ENCODE measurements at places on chromosomes 13 and 19. TPM values are rescaled to one million over a fixed set of nuclear protein-coding genes. Genes with fewer than 3 reads are reported as not detected.

PRODH2 gene
- not detected for total RNA-seq

CEBPA gene
- 0.82 TPM for total RNA-seq

EDNRB gene
- total RNA-seq = not detected

ETV2 gene
- 2.5 TPM for total RNA-seq

RUBCNL gene
- total RNA-seq = 8.9 TPM

KASH5 gene
- total RNA-seq = 3.0 TPM

INSR gene
- 8.7 TPM for total RNA-seq

TJP3 gene
- total RNA-seq = 1.7 TPM

ELSPBP1 gene
- total RNA-seq = not detected

FGF21 gene
- not detected for total RNA-seq

ZNF667 gene
- total RNA-seq = 1.5 TPM

ZNF835 gene
- total RNA-seq = 1.3 TPM

APC2 gene
- 0.14 TPM for total RNA-seq

S1PR4 gene
- total RNA-seq = 43.4 TPM

CRTC1 gene
- total RNA-seq = 7.1 TPM

ZNF45 gene
- total RNA-seq = 13.9 TPM

TBC1D17 gene
- total RNA-seq = 53.9 TPM

C1QTNF9 gene
- total RNA-seq = not detected

IGFL4 gene
- not detected for total RNA-seq

SHISA2 gene
- total RNA-seq = 0.19 TPM

KDELR1 gene
- total RNA-seq = 101 TPM

BIVM gene
- total RNA-seq = 22.8 TPM

ERICH4 gene
- not detected for total RNA-seq

UBL5 gene
- 171 TPM for total RNA-seq

DEDD2 gene
- total RNA-seq = 28.8 TPM

CEACAM19 gene
- total RNA-seq = 3.0 TPM

ZNF560 gene
- total RNA-seq = 0.96 TPM

HIF3A gene
- not detected for total RNA-seq

ELOF1 gene
- 50.8 TPM for total RNA-seq

URAD gene
- not detected for total RNA-seq

OR2Z1 gene
- not detected for total RNA-seq

TMEM205 gene
- 60.4 TPM for total RNA-seq

ZNF567 gene
- 7.8 TPM for total RNA-seq

NKPD1 gene
- total RNA-seq = 0.70 TPM

CCDC194 gene
- 2.8 TPM for total RNA-seq

PPP1R37 gene
- 17.3 TPM for total RNA-seq

CACNG6 gene
- total RNA-seq = not detected

IQCN gene
- total RNA-seq = 2.8 TPM

NCAN gene
- total RNA-seq = 0.14 TPM

SIGLEC5 gene
- not detected for total RNA-seq

PRR20C gene
- not detected for total RNA-seq

Measured in activated T-cell treated with anti-CD3 and anti-CD28 coated beads, Interleukin-2, amount 50 U/mL, for 72 hours (primary cell).